ENCODE measurements at places on chromosomes 13 and 19.

DNA sequence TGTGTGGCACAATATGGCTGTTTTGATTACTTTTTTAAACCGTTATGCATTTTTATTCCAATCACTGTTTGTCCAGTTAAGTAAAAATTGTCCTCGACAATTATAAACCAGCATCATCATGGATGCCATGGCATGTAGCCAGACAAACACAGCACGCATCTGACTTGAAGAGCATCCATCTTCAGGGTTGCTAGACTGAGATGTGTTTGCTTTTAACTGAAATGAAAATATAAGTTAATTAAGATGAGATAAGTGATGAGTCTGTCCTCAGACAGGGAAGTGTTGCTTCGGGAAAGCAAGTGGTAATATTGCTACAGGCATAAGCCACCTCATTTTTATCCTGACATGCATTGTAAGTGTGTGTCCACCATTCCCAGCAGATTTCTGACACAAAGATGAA, 92.8 kb upstream of the TPP2 start:
- H3K27me3 ChIP-seq = no peaks in the 10 kb centered on the region
- H3K27ac ChIP-seq = no peak overlapping the region
- no peaks in the 10 kb centered on the region for H3K36me3 ChIP-seq
- no peaks in the 10 kb centered on the region for H3K4me1 ChIP-seq
- DNase-seq = no peak

GRCh38 chr19:39514840-39515550, at the start of gene SELENOV:
SELENOV (plus strand) TSS chr19:39515139; CDS start chr19:39515213, 74 bp downstream.
- no peaks in the 10 kb centered on the region for H3K27me3 ChIP-seq
- peaks cover 15% of the 10 kb centered on the region for H3K4me1 ChIP-seq
- no peaks in the 10 kb centered on the region for H3K36me3 ChIP-seq

DNA sequence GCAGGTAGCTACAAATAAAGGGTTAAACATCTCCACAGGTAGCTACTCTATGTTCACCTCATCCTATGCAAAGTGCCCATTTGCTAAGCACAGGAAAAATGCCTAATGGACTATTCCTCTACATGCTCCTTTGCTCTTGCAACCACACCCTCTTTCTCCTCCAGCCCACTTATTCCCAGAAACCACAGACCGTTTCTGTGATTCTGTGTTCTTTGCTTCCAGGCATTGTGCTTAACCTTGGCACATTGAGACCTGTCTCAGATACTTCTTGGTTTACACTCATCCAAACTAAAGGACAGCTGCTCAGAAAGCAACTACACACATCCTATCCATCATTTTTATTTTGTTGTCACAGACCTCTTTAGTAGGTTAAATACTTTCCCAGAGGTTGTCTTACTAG, 785.0 kb upstream of the MIR17HG start:
- no peak overlapping the region for H3K27ac ChIP-seq
- H3K4me3 ChIP-seq = no peak overlapping the region
- H3K27me3 ChIP-seq = no peaks in the 10 kb centered on the region
- no peaks in the 10 kb centered on the region for H3K4me1 ChIP-seq
- no peak for DNase-seq

DNA sequence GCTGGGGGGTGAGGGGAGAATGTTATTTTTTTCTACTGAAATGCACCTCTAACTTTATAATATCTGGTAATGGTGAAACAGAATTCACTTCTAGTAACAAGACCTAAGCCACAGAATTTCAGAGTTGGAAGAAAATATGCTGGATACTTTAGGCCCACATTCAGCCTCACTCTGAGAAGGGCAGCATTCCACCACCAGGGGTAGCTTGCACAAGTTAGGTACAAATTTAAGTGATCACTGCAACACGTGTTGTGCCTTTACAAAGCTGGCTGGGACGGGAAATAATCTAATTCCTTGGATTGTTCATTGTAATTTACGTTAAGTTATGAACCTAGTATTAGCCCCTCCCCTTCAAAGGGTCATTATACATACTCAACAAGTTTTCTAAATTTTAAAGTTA, 192.3 kb downstream of the RGCC start:
- no peak overlapping the region for H3K27ac ChIP-seq
- peaks cover 16% of the 10 kb centered on the region for H3K4me1 ChIP-seq
- no peaks in the 10 kb centered on the region for H3K27me3 ChIP-seq
- H3K36me3 ChIP-seq = no peaks in the 10 kb centered on the region
- no peak for DNase-seq
- H3K4me3 ChIP-seq = no peak overlapping the region

GRCh38 chr19:47241919-47242577, 11.0 kb upstream of the BBC3 start:
- peaks cover 45% of the 10 kb centered on the region for H3K4me1 ChIP-seq
- H3K27ac ChIP-seq = peak overlapping the region; percentile 36
- no peak for DNase-seq
- no peaks in the 10 kb centered on the region for H3K36me3 ChIP-seq
- peaks cover 5% of the 10 kb centered on the region for H3K27me3 ChIP-seq
- no peak overlapping the region for H3K4me3 ChIP-seq

DNA sequence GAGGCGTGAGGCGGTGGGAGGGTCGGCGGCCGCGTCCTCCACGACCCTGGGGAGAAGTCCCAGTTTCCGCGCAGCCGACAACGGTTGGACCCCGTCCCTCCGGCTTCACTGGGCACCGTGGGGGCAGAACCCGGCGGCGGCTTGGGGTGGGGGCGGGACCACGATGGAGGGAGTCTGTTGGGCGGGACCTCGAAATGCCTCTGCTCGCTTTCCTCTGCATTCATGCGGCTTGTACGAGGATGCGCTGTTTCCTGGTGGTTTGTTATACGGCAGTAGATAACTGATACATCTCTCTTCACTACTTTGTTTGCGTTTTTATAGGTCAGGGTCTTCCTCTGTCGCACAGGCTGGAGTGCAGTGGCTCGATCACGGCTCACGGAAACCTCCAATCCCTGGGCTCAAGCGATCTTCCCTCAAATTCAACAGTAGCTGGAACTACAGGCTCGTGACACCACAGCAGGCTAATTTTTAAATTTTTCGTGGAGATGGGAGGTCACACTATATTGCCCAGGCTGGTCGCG, 24.6 kb upstream of the ZNF846 start:
- no peaks in the 10 kb centered on the region for H3K36me3 ChIP-seq
- peak overlapping the region; percentile 23 for H3K4me3 ChIP-seq
- peak; percentile 42 for DNase-seq
- H3K27me3 ChIP-seq = no peaks in the 10 kb centered on the region

DNA sequence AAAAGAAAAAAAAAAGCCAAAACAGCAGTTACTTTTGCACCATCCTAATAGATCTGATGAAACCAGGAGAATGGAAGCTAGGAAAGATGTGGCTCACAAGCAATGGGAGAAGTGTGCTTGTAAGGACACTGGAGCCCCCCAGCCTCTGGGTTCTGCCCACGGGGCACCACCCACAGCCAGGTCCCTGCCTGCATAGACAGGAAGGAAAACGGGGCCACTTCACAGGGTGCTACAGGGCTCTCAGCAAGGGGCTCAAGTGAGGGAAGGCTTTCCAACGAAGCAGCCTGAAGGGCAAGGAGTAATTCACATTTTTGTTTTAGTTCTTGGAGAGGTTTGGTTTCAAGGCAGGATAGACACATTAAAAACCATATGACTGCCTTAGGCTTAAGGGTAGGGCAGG, 42.7 kb downstream of the BRD4 start:
- no peak overlapping the region for H3K4me3 ChIP-seq
- no peaks in the 10 kb centered on the region for H3K36me3 ChIP-seq
- H3K27me3 ChIP-seq = no peaks in the 10 kb centered on the region
- H3K4me1 ChIP-seq = peaks cover 83% of the 10 kb centered on the region
- H3K27ac ChIP-seq = no peak overlapping the region

GRCh38 chr13:85255978-85256377, 543.2 kb downstream of the SLITRK6 start:
- no peak for DNase-seq
- no peaks in the 10 kb centered on the region for H3K36me3 ChIP-seq
- no peaks in the 10 kb centered on the region for H3K27me3 ChIP-seq
- H3K4me3 ChIP-seq = no peak overlapping the region
- H3K27ac ChIP-seq = no peak overlapping the region

DNA sequence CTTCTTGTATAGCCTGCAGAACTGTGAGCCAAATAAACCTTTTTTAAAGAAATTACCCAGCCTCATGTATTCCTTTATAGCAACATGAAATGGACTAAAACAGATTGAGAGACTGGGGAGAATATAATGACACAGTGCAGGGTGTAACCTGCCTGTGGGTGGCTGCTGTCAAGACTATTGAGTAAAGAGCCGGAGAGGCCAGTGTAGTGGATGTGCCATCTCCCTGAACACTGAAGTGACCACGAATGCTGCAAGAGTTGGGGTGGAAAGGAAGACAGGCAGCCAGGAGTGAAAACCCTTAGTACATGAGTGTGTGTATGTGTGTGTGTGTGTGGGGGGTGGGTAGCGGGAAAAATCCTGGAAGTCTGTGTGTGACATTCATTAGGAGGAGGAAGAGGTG, 55.2 kb upstream of the FLT1 start:
- H3K27me3 ChIP-seq = no peaks in the 10 kb centered on the region
- no peak overlapping the region for H3K4me3 ChIP-seq
- no peaks in the 10 kb centered on the region for H3K4me1 ChIP-seq
- DNase-seq = no peak
- H3K36me3 ChIP-seq = no peaks in the 10 kb centered on the region
- no peak overlapping the region for H3K27ac ChIP-seq

GRCh38 chr19:19540064-19540714, 2.1 kb downstream of the CILP2 start:
- H3K36me3 ChIP-seq = no peaks in the 10 kb centered on the region
- no peak overlapping the region for H3K27ac ChIP-seq

GRCh38 chr19:29886586-29886985, 55.5 kb upstream of the URI1 start:
- no peaks in the 10 kb centered on the region for H3K4me1 ChIP-seq
- H3K4me3 ChIP-seq = no peak overlapping the region
- DNase-seq = no peak
- H3K27ac ChIP-seq = no peak overlapping the region
- no peaks in the 10 kb centered on the region for H3K36me3 ChIP-seq
- H3K27me3 ChIP-seq = no peaks in the 10 kb centered on the region

- DNase-seq = no peak
- no peak overlapping the region for H3K27ac ChIP-seq
- H3K4me3 ChIP-seq = no peak overlapping the region
- no peaks in the 10 kb centered on the region for H3K36me3 ChIP-seq
- H3K27me3 ChIP-seq = no peaks in the 10 kb centered on the region
Measured at GRCh38 chr19:29645491-29645867, 19.8 kb upstream of the PLEKHF1 start.

GRCh38 chr19:19192910-19193423, 909 bp downstream of the RFXANK start:
- peaks cover 39% of the 10 kb centered on the region for H3K4me1 ChIP-seq
- peak overlapping the region; percentile 37 for H3K4me3 ChIP-seq
- no peak for DNase-seq
- no peaks in the 10 kb centered on the region for H3K36me3 ChIP-seq

DNA sequence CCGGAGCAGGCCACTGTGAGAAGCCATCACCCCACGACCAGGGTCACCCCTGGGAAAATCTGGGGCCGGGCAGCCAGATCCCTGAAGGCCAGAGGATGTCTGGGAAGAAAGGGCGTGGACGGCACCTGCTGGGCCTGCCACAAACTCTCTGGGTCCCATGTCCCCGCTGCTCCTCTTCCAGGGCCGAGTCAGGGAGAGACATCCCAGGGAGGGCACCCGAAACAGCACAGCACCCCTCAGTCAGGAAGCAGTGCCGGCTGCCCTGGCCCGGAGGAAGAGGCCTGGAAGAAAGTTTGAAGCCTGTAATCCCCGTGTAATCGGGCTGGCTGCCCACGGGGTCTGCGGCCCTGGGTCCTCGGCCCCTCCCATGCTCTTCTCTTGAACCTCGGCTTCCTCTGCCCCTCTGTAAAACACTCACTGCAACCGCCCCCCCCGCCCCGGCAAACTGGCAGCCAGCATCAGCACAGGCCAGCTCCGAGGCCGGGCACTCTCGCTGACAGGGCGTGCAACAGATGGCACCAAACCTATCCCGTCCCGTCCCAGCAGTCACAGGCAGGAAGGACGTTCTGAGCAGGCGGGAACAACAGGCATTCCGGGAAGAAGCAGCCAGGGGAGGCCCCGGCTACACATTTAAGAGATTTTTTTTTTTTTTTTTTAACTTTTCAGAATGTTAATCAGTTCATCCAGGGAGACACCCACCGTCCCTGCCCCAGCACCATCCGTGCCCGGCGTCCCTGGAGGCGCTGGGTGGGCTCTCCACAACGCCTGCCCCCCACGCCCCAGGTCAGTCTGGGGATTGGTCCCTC, 1.5 kb downstream of the SBNO2 start:
- no peaks in the 10 kb centered on the region for H3K36me3 ChIP-seq
- H3K4me1 ChIP-seq = peaks cover 41% of the 10 kb centered on the region
- peak; percentile 65 for DNase-seq
- peak overlapping the region; percentile 56 for H3K4me3 ChIP-seq
- no peaks in the 10 kb centered on the region for H3K27me3 ChIP-seq

- H3K27me3 ChIP-seq = no peaks in the 10 kb centered on the region
- H3K4me3 ChIP-seq = no peak overlapping the region
- H3K4me1 ChIP-seq = peaks cover 4% of the 10 kb centered on the region
- H3K36me3 ChIP-seq = no peaks in the 10 kb centered on the region
- no peak overlapping the region for H3K27ac ChIP-seq
Measured at GRCh38 chr13:80307401-80307987, 33.4 kb downstream of the SPRY2 start.

DNA sequence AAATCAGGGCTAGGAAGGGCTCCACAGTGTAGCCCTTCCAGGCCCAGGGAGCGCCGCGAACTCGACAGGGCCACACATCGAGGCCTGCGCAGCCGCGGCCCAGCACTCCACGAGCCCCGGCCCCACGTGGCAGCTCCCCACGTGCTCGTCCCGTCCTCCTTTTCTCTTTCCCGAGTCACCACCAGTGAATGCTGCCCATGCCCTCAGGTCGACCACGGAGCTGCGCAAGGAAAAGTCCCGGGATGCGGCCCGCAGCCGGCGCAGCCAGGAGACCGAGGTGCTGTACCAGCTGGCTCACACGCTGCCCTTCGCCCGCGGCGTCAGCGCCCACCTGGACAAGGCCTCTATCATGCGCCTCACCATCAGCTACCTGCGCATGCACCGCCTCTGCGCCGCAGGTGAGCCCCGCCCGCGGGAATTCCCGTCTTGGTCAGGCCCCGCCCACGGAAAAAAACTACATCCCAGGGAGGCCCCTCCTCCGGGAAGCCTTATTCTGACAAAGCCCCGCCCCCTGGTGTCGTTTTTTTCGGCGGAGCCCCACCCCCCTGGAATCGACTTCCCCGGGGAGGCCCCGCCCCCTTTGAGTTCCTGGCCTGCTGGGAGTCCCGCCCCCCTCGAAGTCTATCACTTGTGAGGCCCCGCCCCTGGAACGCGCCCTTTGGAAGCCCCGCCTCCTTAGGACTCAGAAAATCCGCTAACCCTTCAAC, 7.0 kb downstream of the HIF3A start:
- peaks cover 36% of the 10 kb centered on the region for H3K4me1 ChIP-seq
- peak; percentile 80 for DNase-seq
- no peak overlapping the region for H3K27ac ChIP-seq
- no peaks in the 10 kb centered on the region for H3K36me3 ChIP-seq

DNA sequence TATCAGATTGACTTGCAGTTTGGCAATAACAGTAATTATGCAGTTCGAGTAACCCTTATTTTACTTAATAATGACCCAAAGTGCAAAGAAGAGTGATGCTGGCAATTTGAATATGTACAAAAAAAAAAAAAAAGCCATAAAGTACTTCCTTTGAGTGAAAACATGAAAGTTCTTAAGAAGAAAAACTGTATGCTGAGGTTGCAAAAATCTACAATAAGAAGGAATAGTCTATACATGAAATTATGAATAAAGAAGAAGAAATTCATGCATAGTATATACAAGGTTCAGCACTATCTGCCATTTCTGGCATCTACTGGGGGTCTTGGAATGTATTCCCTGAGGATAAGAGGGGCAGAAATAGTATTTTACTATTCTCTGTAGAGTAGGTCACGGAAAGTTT, 55.9 kb downstream of the ZC3H13 start:
- no peak overlapping the region for H3K4me3 ChIP-seq
- peaks cover 9% of the 10 kb centered on the region for H3K36me3 ChIP-seq
- no peak overlapping the region for H3K27ac ChIP-seq
- H3K4me1 ChIP-seq = peaks cover 9% of the 10 kb centered on the region
- H3K27me3 ChIP-seq = no peaks in the 10 kb centered on the region
